ENCODE measurements at places on chromosomes 5 and 9.

DNA sequence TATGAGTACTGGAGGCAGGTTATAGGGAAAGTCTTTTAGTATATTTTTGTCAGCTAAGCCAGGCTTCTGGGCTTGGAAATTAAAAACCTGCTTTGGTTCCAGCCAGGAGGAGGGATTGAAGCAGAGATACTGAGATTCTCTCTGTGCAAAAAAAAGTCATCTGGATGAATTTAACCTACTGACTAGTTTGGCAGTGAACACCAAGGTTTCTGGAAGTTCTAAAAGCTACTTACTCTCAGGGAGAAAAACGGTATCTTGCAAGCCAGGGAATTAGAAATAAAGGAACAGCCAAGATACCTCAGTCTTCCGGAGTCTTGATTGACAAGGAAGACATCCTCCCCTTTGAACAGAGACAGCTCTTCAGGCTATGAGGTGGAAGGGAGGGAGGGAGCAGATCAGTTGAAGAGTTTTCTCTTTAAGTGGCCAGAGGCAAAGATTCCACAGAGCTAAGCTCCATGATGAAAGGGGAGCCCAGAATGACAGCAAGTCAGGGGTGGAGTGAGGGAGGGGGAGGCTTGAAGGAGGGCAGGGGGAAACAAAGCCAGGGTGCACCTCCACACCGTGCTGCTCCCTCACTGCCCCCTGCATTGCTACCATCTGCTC, 8.3 kb upstream of the ZBTB34 start:
- peak; percentile 63 for DNase-seq

GRCh38 chr9:1712861-1713450, 302.2 kb upstream of the SMARCA2 start:
- no peak for DNase-seq

DNA sequence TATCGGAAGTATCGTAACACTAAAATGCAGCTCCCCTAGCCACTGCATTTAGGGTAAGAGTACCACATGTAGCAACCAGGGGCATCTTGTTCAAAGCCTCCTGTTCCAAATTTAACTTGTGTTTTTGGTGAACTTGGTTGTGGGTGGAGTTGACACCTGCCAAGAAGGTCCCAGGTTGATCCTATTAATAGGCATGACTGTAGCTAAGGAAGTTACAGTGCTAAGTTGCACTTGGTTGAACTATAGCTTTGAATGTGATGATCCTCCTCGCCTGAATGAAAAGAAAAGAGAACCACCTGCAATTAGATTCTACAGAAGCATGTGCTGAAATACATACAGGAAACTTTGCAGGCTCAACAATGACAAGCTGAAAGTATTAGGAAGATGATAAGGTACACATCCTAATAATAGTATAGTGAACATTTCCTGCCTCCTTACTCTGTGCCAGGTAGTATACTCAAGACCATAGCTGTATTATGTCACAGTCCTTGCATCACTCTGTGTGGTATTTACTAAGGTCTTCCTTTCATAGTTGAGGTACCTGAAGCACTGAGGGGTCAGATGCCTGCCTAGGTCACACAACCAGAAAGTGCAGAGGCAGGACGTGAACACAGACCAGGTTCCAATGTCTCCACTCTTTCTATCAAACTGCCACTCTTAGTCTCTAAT, 64.5 kb upstream of the PIP5K1B start:
- no peak for DNase-seq

GRCh38 chr5:59301727-59302126, 591.8 kb downstream of the PDE4D start:
- no peak for DNase-seq

GRCh38 chr5:97297704-97298091, 114.7 kb upstream of the RIOK2 start:
- DNase-seq, result no peak

DNA sequence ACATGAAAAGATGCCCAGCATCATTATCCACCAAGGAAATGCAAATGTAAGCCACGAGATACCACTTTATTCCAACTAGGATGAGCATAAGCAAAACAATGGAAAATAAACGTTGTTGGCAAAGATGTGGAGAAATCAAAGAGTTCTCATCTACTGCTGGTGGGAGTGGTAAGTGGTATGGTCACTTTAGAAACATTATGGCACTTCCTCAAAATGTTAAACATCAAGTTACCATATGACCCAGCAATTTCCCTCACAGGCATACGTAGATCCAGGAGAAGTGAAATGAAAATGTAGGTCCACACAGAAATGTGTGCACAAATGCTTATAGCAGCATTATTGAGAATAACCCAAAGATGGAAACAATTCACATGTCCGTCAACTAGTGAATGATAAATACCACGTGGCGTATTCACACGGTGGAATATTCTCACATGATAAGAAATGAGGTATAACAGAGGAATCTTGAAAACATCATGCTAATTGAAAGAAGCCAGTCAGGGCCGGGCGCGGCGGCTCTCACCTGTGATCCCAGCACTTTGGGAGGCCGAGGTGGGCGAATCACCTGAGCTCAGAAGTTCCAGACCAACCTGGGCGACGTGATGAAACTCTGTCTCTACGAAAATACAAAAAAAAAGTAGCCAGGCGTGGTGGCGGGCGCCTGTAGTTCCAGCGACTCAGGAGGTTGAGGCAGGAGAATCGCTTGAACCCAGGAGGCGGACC, 16.4 kb upstream of the FLT4 start:
- peak; percentile 0 for DNase-seq

- DNase-seq, result peak; percentile 62
These were observed 617 bp downstream of the PPP6C start for GRCh38 chr9:125189011-125189360.

GRCh38 chr9:89865357-89865756, 260.5 kb downstream of the GADD45G start:
- no peak for DNase-seq

DNA sequence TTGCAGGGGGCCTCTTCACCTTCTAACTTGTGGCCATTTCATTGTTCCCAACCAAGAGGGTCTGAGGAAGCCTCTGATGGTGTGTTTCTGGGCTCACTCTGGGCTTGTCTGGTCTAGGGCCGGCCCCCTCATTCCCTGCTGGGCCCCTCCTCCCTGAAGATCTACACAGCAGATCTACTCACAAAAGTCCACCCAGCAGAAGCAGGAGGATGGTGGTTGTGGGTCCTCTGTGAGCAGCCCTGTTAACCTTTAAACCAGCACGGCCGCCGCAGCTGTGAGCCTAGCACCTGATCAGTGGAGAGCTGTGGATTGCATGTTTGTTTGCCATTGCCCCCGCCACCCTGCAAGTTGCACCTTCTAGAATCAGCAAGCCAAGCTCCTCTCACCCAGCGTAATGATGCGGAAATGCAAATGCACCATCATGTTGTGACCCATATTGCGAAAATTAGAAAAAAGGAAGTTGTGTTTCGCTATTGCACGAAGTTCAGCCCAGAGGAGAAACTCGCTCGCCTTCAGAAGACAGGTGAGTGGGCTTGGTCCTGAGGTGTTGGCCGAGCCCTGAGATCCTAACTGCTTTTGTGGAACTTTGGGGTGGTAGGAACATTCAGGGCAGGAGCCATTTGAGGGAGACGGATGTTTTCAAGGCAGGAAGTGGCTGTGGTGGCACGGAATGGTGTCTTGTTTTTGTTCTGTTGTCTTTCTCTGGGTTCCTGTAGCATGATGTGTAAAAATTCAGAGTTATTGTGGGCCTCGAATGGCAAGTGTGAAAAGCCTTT, 16.7 kb downstream of the FGD3 start:
- no peak for DNase-seq

GRCh38 chr9:134694714-134695113, 53.1 kb downstream of the COL5A1 start:
- DNase-seq, result no peak

DNA sequence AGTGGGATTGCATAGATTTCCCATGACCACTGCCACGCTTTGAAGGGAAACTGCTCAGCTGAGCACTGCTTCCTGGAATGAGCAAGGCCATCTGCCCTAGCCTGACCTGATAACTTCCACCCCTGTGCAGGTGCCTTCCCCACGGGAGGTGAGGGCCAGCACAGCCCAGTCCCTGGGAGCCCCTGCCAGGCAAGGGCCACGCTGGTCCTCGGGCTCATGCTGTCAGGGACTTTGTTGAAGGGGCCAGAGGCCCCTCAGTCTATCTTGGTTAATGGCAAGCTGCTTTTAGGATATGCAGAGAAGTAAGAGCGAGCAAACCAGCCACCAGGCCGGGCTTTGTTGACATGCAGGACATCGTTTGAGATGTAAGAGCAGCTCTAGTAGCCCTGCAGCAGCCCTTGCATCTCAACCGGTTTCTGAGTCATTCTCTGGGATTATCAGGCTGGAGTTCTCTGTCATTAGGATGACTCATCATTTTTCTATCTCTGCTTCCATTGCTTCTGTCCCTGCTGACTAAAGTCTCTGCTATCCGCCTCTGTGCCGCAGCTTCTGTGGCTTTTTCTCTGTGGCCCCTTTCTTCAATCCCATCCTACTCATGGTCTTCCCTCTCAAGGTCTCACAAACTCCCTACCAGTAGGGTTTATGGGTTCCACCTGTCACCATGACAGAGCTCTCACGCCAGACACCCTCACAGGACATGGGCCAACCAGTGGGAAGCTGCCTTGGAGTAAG, 30.6 kb upstream of the IQGAP2 start:
- DNase-seq, result peak; percentile 94

- DNase-seq, result peak; percentile 83
These were observed 21.2 kb upstream of the PANK3 start for GRCh38 chr5:168600409-168600808.

- DNase-seq, result peak; percentile 22
These were observed 148.9 kb upstream of the IRX2 start for GRCh38 chr5:2900360-2900759.

DNA sequence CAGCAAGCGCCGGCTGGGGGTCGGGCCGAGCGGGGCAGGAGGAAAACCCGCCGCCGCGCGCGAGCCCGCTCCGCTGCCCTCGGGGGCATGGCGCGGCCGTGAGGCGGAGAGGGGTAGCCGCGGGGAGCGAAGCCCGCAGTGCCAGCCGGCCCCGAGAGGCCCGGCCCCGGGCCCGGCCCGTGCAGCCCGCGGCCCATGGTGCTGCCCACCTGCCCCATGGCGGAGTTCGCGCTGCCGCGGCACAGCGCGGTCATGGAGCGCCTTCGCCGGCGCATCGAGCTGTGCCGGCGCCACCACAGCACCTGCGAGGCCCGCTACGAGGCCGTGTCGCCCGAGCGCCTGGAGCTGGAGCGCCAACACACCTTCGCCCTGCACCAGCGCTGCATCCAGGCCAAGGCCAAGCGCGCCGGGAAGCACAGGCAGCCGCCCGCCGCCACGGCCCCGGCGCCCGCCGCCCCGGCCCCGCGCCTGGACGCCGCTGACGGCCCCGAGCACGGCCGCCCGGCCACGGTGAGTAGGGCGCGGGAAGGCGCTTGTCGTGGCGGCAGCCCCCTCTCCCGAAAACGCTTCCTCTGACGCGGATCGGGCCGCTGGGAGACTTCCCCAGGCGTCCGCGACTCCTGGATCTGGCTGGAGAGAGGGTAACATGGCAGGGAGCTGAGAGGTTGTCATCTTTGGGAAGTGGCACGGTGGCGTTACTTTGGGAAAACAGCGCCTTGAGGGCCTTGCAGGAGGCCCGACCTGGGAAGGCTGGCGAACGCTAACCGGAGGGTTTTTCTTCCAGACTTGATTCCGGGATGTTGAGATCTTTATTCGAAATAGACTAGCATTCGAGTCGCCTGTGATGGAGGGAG, 523 bp downstream of the MAML1 start:
- DNase-seq, result peak; percentile 71

DNA sequence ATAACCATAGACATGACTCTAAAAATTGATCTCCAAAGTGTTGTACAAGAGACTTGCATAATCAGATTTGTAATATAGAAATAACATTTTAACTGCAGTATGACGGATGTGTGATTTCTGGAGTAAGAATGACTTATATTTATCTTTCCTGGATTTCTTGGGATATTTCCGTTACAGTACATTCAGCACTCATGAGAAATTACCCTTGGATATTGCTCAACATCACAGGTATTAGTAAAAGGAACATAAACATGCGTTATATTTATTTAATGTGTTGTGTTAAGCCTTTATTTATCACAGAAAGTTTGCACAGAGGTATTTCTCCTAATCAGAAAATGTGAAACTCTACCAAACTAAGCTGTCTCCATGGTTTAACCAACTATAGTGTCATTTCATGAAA, 1823.9 kb upstream of the C9orf72 start:
- DNase-seq, result no peak

DNA sequence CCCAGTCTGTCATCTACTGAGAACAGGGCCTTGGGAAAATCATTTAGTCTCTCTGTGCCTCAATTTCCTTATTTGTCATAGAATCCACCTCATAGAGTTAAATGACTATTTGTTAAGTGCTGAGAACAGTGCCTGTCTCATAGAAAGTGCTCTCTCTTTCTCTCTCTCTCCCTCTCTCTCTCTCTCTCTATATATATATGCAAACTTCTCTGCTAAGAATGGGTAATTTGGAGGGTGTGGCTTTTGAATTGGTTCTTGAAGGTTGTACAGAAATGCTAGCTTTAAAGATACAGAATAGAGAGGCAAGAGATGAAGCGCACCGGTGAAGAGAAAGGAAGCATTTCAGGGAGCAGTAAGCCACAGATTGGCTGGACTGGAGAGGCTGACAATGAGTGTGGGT, 197.4 kb downstream of the FBN2 start:
- no peak for DNase-seq

DNA sequence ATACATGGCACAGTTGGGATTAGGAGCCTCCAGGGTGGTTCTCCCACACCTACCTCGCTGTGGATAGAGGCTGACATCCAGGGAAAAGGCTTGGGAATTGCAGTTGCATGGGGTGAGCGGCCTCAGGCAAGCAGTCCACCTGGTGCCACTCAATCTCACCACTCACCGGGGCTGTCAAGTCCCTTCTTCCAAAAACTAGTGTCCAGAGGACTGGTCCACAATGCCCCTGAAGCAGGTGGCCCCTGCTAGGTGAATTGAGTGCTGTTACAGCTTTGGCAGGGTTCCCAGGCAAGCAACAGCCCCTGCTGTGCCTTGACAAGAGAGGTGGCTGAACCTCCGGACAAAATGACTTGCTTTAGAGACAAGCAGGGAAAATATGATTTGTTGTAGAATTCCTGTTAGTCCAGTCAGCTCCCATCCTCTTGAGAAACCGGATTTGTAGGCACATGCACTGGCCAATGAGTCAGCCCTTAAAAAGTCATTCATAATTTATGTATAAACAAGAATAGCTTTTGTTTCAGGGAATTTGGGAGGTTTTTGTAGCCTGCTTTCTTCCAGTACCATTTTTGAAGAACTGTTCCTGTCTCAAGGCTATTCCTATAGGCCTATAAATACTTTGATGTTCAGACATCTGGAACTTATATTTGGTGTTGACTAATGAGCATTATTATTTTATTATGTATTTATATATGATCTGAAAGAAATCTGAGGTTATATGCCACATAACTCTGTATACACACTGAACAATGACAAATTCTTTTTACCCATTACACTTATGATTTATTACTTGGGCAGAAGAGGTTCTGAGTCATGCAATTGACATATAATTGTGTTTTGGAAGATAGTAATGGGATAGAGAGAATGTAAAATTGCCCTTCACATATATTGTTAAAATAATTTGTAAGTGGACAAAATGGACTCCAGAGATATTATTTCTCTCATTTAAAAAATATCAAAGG, 411.1 kb downstream of the ACTL7B start:
- peak; percentile 71 for DNase-seq

All from islet precursor cell (in vitro differentiated cells).